ENCODE measurements at places on chromosomes 1 and 21.

DNA sequence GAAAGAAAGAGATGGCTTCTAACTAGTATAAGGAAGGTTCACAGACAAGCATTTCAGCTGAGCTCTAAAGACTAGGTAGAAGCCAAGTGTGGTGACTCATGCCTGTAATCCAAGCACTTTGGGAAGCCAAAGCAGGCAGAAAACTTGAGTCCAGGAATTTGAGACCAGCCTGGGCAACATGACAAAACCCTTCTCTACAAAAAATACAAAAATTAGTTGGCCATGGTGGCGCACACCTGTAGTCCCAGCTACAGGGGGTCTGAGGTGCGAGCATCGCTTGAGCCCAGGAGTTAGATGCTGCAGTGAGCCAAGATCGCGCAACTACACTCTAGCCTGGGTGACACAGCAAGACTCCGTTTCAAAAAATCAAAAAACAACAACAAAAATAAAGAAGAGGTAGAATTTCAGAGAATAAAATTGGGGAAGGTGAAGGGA lies 27.8 kb downstream of the FBXO42 start:
- DNase-seq = no peak

DNA sequence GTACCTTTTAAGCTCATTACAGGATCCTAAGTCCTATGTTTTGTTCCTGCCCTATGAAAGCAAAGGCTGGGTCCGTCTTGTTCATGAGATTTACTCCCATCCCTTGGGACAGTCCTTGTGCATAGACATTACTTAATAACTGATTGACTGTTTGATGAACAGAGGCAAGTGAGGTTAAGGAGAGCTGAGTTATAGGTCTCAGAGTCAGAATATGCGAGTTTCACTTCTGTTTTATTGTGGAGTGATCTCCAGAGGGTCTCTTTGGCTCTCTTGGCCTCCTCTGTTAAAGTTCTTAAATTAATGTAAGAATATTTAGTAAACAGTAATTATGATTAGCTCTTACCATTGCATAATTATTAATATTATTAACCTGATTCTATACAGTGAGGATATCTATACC lies 52.6 kb downstream of the BRINP2 start:
- no peak for DNase-seq

DNA sequence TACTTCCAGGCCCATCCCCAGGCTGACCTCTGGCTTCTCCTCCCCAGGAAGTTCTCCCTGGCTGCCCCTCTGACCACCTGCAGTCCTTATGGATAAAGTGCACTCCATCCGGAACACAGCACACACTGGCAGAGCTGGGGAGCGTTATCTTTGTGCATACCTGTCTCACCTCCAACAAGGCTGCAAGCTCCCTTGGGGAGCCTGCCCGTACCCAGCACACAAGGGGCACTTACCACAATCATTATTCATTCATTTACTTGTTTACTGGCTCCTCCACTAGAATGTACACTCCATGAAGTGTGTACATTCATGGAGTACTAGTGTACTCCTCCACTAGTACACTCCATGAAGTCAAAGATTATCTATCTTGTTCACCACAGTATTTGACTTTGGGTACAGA lies 30.3 kb downstream of the GLIS1 start:
- no peak for DNase-seq

DNA sequence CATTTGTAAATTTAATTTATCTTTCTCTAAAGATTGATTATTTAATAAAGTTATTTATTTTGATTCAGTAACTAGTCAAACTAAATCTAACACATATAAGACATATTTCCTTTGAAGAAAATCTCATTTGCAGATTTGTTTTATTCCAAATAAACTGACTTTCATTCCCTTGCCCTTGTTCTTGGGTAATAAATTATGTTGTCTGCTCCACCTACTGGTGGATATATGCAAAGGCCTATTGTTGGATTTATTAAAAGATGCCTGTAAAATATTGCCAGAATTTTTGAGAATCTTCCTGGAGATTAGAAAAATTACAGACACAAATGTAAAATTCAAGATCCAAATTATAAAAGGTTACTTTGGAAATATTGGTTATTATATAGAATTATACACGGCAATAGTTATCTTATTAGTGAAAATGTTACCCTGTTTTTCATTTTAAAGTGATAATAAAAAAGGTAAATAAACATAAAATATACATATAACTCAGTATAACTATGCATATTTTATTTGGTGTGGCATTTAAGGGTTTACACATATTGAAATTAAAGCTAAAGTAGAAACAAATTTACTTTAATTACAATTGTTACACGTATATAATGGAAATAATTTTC lies 116.1 kb downstream of the SPATA17 start:
- peak; percentile 13 for DNase-seq

GRCh38 chr1:162942916-162943559 lies 82.1 kb upstream of the CCDC190 start:
- no peak for DNase-seq

DNA sequence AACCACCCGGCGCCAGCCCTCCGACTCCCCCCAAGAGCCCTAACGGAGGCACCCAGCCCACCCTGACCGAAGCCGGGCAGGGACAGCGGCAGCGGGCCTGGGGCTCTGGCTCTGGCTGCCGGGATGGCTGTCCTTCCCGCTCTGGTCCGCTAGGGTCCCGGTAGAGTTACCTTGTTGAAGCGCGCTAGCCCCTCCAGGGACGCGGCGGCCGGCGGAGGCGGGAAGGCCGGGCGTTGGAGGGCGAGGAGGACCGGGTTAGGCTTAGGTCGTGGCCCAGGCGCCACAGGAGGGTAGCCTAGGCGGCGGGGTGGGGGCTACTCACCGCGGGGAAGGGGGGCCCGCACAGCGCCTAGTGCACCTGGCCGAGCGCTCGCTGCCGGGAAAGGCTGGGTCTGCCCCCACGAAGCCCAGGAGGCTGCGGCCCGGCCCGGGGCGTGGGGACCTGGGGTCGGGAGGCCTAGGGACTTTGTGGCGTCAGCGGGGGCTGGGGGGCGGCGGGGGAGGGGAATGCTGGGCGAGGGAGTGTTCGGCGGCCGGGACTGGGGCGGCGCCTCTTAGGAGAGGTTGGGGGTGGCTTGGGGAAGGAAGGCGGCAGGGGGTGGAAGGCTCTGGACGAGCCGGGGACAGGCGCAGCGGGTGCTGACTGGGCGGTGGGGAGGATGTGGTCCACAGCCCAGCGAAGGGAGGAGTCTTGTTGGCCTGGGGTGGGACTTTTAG lies at the start of gene TRIM17:
Gene TRIM17 (minus strand): TSS at position 645 of the 717 bp plus-strand sequence. CDS start 1,789 bp downstream, outside the sequence.
- DNase-seq = no peak

DNA sequence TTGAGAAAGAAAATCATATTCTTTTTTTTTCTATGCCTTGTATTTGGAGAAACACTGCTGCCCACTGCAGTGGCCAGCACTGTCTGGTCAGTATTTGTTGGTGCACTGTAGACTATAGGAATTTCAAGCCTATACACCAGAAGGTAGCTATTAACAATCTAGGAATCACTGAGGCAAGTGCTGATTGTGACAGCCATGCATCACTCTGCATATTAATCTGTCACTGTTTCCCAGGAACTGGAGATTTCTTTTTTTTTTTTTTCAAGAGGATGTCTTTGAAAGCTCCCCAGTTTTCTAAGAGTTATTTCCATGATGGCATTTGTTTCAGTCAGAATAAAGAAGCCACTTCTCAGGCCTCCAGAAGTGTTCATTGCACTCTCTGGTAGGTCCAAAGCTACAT lies 737.8 kb upstream of the PTBP2 start:
- DNase-seq = no peak

GRCh38 chr1:231424950-231425805 lies 3.1 kb upstream of the EGLN1 start:
- no peak for DNase-seq

- no peak for DNase-seq
Observed at GRCh38 chr21:38291874-38292273, 35.1 kb downstream of the KCNJ15 start.

DNA sequence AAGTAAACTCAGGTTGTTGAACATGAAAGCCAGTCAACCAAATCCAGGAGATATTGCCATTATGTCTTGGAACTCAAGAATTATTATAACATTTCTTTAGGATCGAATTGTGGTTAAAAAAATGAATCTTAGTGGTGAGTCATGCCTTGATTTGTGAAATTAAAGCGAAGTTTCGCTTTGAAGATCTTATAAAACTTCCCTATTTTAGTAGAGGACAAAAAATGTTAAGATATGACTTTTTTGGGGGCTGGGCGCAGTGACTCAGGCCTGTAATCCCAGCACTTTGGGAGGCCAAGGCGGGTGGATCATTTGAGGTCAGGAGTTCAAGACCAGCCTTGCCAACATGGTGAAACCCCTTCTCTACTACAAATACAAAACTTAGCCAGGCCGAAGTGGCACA lies 39.5 kb upstream of the PTBP2 start:
- no peak for DNase-seq

- no peak for DNase-seq
Observed at GRCh38 chr1:7743346-7743745, 27.8 kb upstream of the VAMP3 start.

DNA sequence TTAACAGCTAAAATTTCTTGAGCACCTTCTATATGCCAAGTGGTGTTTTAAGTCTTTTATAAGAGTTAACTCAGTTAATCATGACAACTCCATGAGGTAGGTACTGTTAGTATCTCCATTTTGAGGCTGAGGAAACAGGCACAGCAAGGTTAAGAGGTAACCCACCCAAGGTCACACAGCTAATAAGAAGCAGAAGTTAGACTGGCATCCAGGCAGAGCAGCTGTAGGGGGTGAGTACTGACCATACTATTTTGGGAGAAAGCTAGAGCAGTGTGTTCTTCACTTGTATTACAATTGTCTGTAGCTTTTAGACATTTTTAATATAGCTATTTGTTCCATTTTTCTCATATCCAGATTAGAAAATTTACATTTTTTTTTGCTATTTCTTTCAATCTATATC lies 4.8 kb downstream of the ATP6V1G3 start:
- no peak for DNase-seq

DNA sequence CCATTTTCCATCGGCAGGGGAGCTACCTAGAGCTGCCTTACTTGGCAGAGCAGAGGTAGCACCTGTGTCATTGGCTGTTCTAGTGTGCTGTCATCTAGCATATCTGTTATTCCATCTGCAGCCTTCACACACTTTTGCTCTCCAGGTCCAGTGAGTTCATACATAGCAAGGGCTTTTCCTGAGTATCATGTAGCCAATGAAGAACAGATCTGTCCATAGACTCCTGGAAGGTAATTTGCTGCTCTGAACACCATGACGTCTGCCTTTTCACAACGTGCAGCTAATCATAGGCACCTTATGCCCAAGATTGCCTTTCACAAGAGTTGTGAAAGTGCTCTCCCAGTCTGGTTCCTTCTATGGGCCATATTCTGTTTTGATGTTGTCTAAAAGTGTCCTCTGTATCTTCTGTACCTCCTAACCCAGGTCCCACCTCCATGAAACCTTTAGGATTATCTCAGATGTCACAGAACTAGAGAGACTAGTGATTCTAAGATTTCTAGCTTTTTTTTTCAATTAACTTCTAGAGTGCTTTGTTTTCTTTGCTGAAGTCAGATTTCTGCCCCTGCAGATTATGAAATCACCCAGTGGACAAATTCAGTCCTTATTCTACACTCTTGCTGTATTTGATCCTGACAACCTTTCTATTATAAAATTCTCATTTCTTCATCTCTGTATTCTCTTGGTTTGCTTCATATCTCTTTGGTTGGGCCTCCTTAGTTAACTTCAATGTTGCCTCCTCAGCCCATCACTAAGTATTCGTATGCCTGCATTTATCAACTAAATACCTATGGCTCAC lies 134.8 kb downstream of the PBX1 start:
- no peak for DNase-seq

DNA sequence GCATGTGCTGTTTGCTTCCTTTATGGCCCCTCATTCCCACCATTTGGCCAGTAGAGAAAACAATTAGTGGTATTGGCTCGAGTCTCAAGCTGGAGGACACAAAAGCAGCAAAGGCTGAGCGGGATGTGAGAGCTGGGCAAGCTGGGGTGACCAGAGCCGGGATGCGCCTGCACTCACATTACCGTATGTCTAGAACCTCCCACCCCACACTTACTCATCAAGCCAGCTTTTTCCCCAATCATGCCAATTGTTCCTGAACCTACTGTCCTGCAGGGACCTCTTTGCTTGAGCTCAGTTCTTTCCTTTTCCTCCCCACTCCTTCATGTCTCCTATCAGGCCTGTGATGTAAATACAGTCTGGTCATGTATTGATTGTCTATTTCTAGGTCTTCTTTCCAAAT lies 45.9 kb downstream of the KIRREL1 start:
- no peak for DNase-seq

DNA sequence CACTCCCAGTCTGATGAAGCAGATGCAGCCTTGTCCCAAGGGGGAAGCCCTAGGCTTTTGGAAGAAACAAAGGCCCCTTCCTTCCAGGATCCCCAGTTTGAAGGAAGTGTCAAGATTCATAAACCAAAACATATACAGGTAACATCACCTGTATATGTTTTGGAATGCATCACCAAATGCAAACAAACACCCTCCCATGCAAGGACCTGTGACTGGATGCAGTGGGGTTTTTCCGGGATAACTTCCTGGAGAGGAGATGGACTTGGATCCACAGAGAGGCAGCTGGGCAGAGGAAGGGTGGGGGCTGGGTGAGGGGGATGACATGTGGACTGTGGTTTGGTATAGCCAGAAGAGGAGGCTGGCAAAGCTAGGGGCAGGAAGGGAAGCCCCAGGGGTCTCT lies 1.5 kb upstream of the PLA2G2F start:
- DNase-seq = no peak

- no peak for DNase-seq
Observed at GRCh38 chr1:35857830-35858229, 25.2 kb upstream of the AGO1 start.

DNA sequence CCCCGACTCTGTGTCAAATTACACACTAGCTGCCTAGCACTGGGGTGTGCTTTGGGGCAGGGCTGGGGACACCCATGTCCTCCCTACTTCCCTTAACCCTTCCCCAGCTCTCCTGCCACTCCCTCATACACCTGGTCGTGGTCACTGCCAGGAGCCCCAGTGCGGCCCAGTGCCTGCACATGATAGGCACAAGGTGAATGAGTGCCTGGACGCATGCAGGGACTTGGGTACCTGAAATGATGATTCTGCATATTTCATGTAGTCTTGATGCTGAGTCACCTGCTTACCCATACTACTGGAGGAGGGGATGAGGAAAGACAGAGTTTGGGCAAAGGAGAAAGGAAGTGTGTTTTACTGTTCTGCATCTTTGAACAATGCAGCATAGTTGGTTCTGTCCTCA lies 1.5 kb upstream of the VANGL2 start:
- no peak for DNase-seq

DNA sequence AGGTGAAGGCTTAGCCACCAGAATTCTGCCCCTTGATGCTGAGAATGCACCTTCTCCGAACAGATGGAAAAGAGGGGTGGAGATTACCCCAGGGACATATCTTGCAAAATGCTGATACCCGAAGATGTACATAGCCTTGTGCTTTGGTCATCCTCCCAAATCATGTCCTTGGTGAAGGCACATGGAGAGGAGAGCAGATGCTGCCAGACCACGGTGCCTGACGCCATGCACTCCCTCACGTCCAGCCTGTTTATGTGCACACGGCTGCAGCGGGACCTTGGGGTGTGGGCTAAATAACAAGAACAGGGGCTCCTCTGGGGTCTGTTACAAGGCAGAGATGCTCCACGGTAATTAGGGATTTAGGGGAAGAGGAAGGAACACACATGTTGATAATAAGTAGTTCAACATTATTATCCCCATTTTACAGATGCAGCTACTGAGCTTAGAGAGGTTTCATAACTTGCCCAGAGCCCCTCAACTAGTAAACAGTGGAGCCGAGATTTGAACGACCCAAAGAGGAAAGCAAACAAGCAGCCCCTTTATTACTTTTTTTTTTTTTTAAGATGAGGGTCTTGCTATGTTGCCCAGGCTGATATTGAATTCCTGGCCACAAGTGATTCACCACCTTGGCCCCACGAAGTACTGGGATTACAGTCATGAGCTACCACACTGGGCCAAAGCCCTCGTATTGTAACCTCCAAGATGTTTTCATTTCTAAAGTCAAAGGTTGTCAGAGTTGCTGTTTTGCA lies 12.9 kb downstream of the EPHX1 start:
- no peak for DNase-seq

All from foreskin melanocyte (primary cell).